Activated CD8-positive, alpha-beta memory T cell treated with anti-CD3 and anti-CD28 coated beads for 24 hours (primary cell): ENCODE measurements at places on chromosomes 11 and 22.

GRCh38 chr11:48031602-48032001, 51.2 kb downstream of the PTPRJ start:
- no peak for DNase-seq

DNA sequence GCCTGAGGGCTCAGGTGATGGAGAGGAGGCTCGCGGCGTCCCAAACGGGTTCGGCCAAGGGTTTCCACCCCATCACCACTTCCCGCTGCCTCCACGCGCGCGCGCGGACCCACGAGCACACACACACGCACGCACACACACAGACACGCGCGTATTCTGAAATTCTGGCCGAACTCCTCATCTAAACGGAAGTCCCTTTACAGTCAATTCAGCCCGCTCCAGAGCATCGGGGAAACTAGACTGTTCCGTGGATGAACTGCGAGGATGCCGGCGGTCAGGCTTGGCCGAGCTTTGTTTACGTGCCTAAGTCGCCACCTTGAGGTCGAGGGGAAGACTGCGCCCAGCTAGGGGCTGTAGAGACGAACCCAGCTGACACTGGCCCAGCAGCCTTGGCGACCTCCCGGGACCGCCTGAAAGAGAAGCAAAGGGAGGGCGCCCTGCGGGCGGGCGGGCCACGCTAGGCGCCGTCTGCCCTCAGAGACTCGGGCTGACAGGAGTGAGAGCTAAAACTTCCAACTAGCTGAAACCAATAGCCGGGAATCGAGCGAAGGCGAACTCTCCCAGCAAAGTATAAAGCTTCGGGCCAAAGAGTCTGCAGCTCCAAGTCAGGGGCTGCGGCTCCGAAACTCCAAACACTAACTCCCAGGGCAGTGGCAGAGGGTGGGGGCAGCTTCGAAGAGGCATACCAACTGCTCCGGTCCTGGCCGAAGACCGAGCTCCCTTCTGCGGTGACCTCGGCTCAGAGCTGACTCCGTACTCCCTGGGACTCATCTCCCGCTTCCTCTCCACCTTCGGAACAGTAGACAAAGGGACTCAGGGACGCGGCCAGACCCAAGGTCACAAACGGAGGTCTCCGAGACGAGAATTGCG, 124.7 kb upstream of the C11orf58 start:
- DNase-seq = peak; percentile 81

- no peak for DNase-seq
Measured at GRCh38 chr22:38566726-38567504, 3.1 kb downstream of the DMC1 start.

DNA sequence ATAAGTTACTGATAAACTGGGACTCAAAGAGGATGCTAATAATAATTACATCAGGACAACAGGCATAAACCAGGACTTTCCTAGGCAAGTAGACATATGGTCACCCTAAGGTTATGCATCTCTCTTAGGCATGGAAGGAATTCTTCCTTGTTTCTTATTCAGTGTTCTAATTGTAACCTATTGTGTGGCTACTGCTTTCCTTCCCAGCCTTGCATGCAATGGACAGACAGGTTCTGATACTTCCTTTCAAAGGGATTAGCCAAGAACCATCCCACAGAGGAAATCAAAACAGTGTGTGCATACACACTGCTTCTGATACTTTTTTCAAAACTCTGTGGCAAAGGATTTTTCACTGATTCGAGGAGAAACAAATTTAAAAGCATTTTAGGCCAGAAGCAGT, 48.3 kb downstream of the RRAS2 start:
- DNase-seq = no peak

GRCh38 chr11:130738611-130739010, 177.7 kb downstream of the SNX19 start:
- DNase-seq = no peak

- peak; percentile 68 for DNase-seq
Measured at GRCh38 chr22:19523240-19524169, 705 bp downstream of the CLDN5 start.

DNA sequence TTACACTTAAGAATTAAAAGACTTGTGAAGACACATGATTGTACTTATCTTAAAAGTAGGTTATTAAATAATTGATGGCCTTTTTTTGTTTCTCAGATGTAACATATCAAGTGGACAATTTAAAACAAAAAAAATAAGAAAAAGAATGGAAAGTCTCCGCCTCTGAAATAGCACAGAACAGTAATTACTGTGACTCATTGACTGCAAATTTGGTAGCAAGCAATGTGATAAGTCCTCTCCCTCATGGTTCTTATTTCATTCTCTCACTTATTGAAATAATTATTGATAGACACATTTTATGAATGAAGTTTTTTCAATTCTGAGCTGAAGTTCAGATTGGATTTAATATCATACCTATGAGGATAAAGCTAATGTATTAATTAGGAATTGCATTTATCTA, 717.9 kb upstream of the LUZP2 start:
- DNase-seq = no peak
